ENCODE measurements at places on chromosomes 12 and 14.
A peak's percentile ranks its signal among the peaks of the same experiment; 100 is the strongest.

- peak; percentile 51 for DNase-seq
These were observed 8.7 kb upstream of the JDP2 start for GRCh38 chr14:75418850-75419768.

DNA sequence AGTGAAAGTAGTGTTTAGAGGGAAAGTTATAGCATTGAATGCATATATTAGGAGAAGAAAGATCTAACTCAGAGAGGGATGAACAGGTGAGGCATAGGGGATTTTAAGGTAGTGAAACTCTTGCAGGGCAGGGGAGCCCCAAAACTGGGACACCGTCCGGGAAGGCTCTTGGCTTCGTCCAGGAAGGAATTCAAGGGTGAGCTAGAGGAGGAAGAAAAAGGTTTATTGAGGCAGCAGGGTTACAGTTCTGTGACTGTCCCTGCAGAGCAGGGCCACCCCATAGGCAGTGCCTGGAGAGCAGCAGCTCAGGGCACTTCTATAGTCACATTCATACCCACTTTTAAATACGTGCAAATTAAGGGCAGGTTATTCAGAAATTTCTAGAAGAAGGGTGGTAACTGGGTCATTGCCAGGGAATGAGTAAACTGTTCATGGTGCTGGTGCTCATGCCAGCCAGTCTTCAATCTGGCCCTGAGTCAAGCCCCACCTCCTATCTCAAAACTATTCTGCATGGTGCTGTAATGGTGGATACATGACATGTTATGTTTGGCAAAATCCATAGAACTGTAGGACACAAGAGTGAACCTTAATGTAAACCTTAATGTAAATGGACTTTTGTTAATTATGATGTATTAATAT lies 1.2 kb upstream of the OAS1 start:
- no peak for DNase-seq

- no peak for DNase-seq
These were observed 42.9 kb downstream of the FLRT2 start for GRCh38 chr14:85572845-85573244.

DNA sequence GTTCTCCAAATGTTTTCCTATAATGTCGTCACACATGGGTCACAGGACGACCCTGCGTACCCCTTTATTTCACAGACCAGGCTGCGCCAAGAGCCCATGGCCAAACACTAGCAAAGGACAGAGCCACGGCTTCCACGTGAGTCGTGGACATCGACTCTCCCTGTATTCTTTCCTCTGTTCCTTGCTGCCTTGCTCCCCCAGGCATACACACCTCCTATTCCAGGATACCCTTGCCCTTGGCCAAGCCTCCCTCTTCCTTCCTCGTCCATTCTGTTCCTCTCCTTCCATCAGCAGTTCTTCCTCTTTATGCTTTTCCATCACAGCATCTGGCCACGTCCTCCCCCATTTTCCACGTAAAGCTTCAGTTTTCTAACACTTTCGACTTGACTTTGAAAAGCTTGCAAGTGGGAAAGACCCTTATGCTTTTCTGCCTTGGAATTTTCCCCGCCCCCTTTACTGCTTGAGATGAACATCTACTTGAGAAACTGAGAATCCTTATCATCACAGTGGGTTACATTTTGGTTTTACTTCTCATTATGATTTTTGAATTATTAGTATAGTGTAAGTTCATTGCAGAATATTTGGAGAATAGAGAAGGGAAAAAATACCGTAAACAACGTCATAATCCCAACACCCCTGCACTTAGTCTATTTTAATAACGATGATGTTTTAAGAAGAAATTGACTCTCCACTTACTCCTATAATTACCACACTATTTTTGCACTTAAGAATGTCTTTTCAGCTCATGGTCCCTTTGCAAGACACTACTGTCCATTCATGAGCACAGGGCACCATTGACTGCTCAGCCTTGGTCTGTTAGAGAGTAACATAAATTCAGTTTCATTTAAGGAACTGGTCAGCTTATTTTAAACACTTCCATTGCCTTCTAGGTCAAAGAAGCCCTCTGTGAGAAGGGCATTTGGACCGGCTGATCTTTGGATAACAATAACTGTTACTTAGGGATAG lies 15.8 kb upstream of the NINJ2 start:
- DNase-seq, result peak; percentile 43

- no peak for DNase-seq
These were observed 46.0 kb upstream of the TRAF3 start for GRCh38 chr14:102731101-102731870.

DNA sequence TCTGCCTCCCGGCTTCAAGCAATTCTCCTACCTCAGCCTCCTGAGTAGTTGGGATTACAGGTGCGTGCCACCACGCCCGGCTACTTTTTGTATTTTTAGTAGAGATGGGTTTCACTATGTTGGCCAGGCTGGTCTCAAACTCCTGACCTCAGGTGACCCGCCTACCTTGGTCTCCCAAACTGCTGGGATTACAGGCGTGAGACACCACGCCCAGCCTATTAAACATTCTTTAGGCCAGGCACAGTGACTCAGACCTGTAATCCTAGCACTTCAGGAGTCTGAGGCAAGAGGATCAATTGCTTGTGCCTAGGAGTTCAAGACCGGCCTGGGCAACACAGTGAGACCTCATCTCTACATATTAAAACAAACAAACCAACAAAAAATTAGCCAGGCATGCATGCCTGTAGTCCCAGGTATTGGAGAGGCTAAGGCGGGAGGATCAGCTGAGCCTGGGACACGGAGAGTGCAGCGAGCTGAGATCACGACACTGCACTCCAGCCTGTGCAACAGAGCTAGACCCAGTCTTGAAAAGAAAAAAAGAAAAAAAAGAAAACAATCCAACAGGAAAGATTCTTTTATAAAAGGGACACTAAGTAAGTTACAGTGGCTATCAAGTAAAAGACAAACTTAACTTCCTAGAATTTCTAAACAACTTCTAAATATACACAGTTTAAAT lies 70.2 kb downstream of the HECTD1 start:
- no peak for DNase-seq

- no peak for DNase-seq
These were observed 108.9 kb downstream of the DACT1 start for GRCh38 chr14:58746701-58747100.

- DNase-seq, result no peak
These were observed 133.6 kb upstream of the SLC35F4 start for GRCh38 chr14:57999471-57999870.

GRCh38 chr12:49974231-49974675 lies 1.5 kb downstream of the AQP6 start:
- no peak for DNase-seq

- no peak for DNase-seq
These were observed 227.7 kb downstream of the NOVA1 start for GRCh38 chr14:26370115-26370514.

DNA sequence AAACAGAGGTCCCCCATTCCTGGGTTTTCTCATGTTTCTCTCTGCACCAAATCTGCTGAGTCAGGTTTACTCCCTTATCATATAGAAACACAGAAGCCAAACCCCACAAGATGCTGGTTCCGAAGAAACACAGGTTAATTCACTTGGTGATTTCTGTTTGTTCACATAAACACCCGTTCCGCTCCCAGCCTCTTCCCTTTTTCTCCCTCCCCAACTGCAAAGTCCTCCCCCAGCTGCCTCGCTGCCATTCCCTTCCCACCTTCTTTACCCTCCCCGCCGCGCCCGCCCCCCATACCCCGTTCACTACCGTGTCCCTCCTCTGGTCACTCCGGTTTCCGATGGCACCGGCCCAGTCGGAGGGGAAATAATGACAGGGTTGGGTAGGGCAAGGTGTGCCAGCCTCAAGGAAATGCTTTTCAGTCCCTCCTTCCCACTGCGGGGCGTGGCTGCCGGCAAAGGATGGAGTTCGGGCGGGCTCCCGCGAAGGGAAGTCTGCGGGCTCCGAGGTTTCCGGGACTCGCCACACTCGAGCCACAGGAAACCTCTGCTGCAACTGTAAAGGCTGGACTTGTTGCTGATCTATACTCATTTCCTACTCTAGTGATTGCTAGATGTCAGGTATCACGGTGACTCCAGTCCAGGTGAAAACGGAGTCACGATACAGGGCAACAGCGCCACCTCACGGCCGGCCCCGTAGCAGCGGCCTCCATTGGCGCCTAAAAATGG lies at the start of gene STYK1:
Gene STYK1, minus strand, starts transcription at position 394 of the 726 bp plus-strand sequence. CDS start 39,434 bp downstream, outside the sequence.
- peak; percentile 56 for DNase-seq

- DNase-seq, result no peak
These were observed 17.8 kb upstream of the MLEC start for GRCh38 chr12:120668868-120669840.

DNA sequence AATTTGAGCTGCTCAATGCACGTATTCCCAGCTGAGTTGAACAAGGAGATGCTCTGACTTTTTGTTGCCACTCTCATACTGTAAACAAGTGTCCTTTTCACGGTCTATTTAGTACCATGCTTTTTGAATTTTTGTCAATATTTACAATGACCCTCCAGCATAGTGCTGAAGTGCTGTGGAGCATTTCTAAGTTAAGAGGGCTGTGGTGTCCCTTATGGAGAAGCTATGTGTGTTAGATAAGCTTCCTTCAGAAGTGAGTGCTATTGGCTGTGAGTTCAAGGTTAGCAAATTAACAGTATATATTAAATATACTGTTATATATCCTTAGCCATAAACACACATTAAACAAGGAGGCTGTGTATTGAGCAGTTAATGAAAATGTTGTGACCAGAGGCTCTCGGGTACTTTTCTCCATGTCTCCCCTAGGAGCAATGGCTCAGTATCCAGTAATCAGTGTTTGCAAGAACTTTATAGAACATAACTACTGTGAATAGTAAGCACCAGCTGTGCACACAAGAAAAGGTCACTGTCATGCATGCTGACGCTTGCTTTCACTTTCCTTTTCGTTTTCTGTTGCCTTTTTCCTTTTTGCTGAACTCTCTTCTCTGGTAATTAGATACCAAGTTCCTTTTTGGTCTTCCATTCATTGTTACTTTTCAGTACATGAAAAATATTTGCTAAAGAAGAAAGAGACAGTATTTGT lies 187.2 kb upstream of the NEDD1 start:
- DNase-seq, result no peak

DNA sequence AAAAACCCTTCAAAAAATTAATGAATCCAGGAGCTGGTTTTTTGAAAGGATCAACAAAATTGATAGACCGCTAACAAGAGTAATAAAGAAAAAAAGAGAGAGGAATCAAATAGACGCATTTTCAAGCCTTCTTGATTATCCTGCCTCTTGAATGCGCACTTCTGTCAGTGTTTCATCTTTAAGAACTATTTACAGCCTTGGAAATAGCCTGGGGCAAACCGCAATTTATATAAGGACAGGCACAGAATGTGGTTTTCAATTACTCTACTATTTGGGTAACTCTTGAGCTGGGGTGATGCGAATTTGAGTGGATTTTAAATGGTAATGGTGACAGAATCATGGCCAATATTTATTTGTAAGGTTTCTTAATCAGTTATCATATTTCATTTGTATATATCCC lies 179.1 kb upstream of the OTX2 start:
- DNase-seq, result no peak

GRCh38 chr12:91275321-91275720 lies 92.7 kb upstream of the DCN start:
- DNase-seq, result no peak

DNA sequence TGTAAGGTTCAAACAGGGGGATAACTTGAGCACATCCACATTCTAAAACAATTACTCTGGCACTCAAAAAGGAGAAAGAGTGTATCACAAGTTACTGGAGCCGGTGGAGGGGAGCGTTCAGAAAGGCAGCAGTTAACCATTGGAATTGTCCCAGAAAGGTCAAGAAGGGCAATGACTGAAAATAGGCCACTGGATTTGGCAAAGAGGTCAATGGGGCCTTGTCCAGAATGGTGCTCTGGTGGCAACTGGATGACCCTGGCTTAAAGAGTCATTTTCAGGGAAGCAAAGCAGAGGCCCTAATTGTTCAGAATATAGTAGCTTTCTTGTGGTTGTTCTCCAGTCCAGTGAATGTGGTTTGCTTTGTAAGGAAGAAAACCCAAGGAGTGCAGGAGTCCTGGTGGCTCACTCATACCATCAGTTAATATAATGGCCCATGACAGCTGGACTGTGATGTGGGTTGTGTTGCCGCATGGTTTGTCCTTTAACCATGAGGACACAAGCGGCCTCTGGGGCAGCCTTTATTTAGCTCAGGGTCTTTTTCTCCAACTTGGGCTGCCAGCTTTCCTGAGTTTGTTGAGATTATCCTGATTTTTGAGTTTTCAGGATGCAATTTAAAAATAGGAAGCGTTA lies 142.8 kb upstream of the PELI2 start:
- DNase-seq, result no peak

DNA sequence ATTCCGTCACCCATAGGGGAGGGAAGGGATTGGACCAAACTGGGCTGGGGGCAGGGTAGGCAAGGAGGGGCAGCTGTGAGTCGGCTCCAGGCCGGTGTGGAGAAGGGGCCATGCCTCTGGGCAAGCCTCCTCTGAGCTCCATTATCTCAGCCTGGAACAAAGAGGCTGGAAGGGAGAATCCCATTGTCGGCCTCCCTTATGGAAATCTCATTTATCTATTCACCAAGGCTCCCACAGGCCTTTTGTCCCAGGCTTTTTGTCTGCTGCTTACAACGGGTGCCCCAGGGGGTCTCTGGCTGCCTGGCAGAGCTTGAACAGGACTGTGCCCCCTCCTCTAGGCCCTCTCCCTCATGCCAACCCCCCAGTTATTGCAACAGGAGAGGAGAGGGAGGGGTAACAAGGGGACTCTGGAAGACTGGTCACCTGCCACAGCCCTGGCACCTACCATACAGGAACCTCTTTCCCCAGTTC lies 19.5 kb downstream of the FIGNL2 start:
- no peak for DNase-seq

GRCh38 chr12:108646600-108647579 lies 13.2 kb upstream of the SELPLG start:
- DNase-seq, result no peak

- DNase-seq, result no peak
These were observed 15.2 kb upstream of the PRKAG1 start for GRCh38 chr12:49033611-49034285.

- no peak for DNase-seq
These were observed 46.9 kb downstream of the BTG1 start for GRCh38 chr12:92098594-92099380.

DNA sequence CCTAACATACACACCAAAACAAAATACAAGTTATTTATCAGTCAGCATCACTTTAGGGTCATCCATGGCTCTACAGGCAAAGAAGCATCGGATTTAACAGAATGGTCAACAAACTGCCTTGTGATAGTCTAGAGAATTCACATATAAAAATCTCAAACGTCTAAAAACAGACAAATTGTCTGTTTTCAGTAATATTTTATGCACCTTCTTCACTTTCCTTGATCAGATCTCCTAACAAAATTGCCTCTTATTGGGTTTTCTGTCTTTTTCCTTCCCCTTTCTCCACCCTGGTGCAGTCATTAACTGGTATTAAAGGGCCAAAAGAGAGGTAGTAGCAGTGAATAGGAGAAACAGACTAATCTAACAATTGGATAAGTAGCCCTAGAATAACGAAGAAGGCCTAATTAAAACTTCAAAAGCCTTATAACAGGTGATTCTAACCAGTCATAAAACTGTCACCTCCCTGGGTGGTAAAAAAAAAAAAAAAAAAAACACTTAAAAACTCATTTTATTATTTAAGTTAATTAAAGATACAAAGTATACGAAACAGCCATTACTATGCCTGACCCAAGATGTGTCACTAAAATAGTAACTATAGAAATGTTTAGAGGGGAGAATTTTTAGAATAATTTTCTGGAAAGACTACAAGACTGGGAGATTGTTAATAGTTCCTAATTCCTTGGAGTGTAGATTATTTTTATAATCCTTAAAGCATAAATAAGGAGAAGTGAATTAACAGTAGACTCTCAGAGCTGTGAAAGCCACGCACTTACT lies 1.5 kb downstream of the KIF21A start:
- DNase-seq, result no peak

GRCh38 chr14:54366736-54367735 lies 29.8 kb upstream of the CDKN3 start:
- peak; percentile 11 for DNase-seq

Measured in stimulated activated CD4-positive, alpha-beta T cell treated with anti-CD3 and anti-CD28 coated beads, Interleukin-4, amount 100 ng/mL, for 24 hours (primary cell).